Amniotic stem cell (primary cell): ENCODE measurements at places on chromosomes 11 and 22.

DNA sequence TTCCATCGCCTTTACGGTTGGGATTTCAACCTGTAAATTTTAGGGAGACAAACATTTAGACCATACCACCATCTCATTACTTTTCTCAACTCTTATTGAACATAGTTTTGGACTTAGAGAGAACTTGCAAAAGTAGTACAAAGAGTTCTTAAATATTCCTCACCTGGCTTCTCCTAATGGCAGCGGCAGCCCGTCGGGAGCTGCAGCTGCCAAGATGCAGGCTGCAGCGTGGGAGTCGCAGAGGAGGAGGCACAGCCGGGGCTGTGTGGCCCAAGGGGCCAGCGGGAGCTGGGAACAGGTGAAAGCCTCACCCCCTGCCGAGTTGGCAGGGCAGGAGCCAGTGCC is 23.1 kb upstream of the RNASEH2C start:
- no peak for DNase-seq

DNA sequence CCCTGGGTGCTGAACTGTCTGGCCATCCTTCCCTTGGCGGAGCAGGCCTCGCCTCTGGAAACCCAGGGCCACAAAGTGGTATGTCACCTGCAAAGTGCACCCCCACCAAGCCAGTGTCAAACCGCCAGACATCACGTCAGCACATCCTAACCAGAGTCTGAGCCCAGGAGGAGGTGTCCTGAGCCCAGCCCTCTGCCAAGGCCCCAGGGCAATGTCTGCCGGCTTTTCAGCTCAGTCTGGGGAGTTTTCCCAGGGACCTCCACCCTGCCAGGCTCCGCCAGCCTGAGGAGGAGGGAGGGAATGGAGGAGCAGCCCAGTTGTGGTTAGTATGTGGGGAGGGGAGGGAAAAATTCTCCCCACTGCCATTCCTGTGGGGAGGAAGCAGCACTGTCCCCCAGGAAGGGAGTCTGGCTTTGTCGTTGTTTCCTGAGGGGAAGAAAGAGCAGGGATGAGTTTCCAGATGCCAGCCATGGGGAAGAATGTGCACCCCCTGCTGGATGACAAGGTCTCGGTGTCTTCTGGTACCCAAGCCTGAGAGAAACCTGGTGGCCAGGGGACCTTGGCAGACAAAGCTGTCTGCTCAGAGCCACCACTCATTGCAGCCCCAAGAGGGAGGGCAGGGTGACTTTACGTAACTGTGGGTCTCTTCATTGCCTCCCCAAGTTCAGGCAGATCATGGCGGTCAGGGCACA is 81.4 kb upstream of the CD82 start:
- peak; percentile 4 for DNase-seq

DNA sequence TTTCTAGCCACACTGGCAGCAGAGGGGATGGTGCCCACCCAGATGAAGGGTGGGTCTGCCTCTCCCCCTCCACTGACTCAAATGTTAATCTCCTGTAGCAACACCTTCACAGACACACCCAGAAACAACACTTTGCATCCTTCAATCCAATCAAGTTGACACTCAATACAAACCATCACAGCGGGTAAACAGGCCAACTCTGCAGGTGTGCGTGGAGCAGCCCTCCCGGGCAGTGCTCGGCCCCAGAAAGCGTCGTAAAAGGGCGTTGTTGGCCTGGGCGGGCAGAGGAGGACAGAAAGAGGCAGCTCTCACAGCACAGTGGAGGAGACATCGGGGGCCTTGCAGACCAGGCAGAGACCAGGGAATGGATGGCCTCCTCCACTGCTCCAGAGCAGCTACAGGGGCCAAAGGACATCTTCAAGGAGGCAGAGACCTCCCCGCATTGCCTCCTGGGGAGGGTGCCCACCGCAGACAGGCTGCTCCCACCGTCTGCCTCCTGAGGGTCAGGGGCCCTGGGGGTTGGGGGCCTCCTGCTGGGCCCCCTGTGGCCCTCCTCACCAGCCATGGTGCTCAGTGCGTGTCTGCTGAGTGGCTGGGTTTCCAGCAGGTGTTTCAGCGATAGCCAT is 56.1 kb upstream of the FADD start:
- DNase-seq: no peak

GRCh38 chr11:63905179-63905578 is 11.8 kb downstream of the RCOR2 start:
- DNase-seq: no peak

- DNase-seq: peak; percentile 65
Observed at GRCh38 chr22:38218661-38219622, 17.1 kb downstream of the MAFF start.

DNA sequence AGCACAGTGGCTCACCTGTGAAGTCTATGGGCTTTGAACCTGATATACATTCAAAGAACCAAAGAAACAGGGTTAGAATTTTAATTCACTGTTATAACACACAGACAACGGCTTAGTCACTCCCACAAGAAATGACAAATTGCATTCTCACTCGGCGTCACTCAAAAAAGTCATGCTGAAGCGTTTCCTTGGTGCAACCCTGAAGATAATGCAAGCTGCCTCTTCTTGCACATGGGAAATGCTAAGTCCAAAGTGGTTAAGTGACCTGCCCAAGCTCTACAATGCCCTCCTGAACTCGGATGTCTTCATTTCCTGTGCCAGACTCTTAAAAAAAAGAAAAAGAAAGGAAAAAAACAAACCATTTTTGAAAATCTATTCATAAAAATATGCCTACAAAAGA is 10.0 kb downstream of the LGR4 start:
- no peak for DNase-seq

GRCh38 chr11:62082292-62082657 is 41.5 kb upstream of the INCENP start:
- DNase-seq: no peak

DNA sequence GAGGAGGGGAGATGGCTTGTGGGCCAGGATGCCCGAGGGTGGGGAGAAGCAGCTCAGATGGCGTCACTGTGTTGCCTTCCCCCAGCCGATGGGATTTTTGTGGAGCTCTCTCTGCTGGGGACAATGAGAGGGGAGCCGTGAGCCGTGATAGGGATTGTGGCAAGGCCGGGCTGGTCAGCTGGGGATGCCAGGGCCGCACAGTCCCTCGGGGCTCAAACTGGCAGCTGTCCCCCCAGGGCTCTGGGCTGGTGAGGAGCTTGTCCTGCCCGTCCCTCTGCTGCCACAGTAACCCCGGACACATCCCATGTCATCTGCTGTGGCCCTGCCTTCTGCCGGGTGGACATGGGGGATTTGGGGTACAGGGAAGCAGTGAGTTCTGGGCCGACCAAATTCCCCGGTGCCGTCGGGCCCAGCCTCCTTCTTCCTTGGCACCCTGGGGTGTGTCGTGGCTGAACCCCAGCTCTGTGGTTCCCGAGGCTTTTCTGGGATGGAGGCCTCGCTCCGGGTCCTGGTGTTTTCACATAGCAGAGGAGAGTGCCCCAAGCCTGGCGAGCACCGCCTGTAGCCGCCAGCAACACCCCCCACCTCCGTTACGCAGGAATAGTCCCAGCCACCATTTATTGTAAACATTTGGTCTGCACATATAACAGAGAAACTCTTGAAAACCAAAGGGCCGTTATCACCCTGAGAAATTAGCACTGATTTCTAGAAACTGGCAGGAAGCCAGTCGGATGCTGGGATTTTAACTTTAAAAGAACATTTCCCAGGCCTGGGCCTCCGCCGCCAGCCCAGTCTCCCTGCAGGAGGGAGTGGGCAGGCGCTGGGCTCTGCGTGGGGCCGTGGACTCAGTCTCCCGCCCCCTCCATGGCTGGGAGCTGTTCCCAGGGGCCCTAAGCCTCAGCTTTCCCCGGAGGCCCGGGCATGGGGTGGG is 9.9 kb downstream of the BRSK2 start:
- DNase-seq: no peak

DNA sequence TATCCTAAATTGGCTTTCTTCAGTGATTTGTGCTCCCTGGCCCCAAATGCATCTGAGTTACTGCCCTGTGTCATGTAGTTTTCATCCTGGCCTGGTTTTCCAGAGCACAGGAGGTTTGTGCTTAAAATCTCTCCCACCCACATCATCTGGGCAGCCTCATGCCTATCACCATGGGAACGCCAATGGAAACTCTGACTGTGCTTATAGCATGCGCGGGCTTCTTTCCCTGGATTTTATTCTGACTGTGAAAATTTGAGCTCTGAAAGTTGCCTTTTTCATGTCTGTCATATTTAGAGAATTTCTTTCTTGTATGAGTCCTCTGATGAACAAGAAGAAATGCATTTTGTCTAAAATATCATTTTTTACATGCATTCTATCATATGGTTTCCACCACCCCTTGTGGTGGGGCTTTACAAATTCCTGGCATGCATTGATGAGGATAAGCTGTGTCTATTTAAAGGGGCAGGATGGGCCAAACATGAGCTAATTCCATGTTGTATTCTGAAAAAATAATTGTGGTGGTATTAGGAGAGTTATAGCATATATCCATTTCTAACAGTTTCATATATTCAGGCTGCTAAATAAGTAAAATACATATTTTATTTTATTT is 55.1 kb downstream of the IRAG1 start:
- DNase-seq: peak; percentile 37

- DNase-seq: no peak
Observed at GRCh38 chr11:128686745-128687177, 7.1 kb upstream of the FLI1 start.

GRCh38 chr11:124153821-124154220 is 29.3 kb upstream of the OR10D3 start:
- no peak for DNase-seq

- no peak for DNase-seq
Observed at GRCh38 chr11:3132831-3133260, 32.3 kb downstream of the OSBPL5 start.

DNA sequence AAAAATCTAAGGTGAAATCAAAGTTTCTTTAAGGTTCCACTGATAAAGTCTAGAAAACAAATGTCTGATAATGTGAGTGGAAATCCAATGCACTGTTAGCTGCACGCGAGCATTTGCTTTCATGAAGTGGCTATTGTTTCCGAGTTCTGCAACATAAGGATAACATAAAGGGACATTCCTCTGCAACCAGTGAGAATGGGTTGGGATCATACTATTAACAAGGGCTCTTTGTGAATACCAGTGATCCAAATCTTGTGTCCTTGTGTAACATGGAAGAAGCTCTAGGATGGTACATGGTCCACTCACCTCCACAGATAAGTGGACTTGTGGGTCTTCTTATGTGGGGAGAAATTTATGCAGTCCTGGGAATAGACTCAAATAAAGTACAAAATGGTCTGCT is 24.6 kb downstream of the APIP start:
- DNase-seq: no peak

DNA sequence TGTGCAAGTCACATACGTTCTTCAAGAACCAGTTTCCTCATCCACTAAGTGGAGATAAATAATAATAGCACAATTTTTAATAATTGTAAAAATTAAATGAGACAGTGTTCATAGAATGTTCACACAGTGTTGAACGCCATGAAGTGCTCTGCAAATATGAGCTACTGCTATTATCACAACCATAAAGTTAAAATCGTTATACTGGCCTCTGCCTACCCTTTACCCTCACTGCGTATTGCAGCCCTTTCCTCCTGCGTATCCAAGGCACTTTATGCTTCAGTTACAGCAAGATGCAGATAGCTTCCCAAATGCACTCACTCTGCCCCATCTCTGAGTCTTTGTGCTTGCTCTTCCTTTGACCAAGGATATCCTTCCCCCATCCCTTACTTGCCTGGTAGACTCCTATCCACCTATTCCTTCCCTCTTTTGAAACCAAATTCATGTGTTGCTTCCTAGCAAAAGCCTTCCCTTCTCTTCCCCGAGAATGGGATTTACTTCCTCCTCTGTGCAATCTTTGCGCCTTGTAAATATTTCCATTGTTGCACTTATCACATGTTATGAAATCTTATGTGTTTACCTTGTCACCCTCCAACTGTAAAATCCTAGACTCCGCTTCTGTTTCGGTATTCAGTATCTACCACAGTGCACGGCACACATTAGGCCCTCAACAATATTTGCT is 196.9 kb downstream of the ADAMTS15 start:
- DNase-seq: no peak

- no peak for DNase-seq
Observed at GRCh38 chr22:46841522-46841921, 79.1 kb downstream of the TBC1D22A start.

- no peak for DNase-seq
Observed at GRCh38 chr11:47152126-47152952, 24.3 kb downstream of the ARFGAP2 start.

GRCh38 chr22:48944751-48945620 is 882.7 kb downstream of the BRD1 start:
- no peak for DNase-seq

- no peak for DNase-seq
Observed at GRCh38 chr11:74608431-74608830, 16.0 kb downstream of the POLD3 start.

DNA sequence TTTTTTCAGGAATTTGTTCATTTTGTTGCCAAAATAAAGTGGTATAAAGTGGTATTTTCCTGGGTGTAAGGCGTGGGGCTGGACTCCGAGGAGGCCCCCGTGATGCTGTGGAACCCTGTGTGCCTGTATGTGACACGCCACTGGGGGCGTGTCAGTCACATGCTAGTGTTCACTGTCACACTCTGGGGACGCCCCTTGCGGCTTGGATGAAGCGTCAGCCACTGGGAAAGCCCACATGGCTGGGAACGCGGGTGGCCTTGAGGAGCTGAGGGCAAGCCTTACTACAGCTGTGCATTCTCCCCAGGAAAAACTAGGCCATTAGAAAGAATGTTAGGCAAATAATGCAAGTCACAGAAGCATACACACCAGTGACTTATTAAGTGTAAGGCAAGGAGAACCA is 77.0 kb upstream of the SLC25A18 start:
- DNase-seq: no peak

DNA sequence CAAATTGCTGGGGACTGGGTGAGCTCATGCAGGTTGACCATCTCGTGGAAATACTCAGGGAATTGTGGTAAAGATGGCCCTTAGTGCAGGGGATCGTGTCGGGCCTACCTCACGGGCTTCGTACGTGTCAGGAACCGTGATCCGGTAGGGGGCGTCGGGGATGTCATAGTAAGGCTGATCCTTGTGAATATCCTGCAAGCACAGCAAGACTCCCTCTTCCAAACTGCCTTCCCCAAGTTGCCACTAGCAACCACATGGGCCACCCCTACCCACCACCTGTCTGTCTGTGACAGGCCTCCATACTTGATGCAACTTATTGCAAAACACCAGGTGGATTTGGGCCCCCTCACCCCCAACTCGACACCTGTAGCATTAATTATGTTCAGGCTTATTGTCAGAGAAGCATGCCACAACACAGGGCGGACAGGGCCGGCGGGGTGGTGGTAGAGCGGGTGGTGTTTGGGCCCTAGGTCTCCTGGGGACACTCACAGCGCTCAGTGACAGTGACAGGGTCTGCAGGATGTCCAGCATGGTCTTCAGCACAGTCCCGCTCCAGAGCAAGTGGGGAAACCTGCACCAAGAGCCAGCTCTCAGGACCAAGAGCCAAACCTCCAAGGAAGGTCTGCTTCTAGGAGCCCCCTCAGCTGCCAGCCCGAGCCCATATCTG is 22.6 kb upstream of the SERPIND1 start:
- DNase-seq: no peak

- no peak for DNase-seq
Observed at GRCh38 chr22:48881326-48881980, 946.2 kb downstream of the BRD1 start.

DNA sequence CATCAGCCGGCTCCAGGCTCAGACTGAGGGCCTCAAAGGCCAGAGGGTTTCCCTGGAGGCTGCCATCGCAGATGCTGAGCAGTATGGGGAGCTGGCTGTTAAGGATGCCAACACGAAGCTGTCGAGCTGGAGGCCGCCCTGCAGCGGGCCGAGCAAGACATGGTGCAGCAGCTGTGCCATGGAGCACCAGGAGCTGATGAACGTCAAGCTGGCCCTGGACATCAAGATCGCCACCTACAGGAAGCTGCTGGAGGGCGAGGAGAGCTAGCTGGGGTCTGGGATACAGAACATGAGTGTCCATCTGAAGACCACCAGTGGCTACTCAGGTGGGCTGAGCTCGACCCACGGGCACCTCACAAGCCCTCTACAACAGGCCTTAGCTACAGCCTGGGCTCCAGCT is 4.0 kb upstream of the SCUBE2 start:
- DNase-seq: no peak
